ENCODE measurements at places on chromosomes 16 and 17.

- DNase-seq: no peak
Measured at GRCh38 chr16:80107900-80108299, 432.9 kb upstream of the DYNLRB2 start.

GRCh38 chr17:42561897-42562387 lies at the start of gene COASY:
TSS of gene COASY (plus strand) at chr17:42562148. CDS start at chr17:42562623, 475 bp downstream.
- peak; percentile 96 for DNase-seq

DNA sequence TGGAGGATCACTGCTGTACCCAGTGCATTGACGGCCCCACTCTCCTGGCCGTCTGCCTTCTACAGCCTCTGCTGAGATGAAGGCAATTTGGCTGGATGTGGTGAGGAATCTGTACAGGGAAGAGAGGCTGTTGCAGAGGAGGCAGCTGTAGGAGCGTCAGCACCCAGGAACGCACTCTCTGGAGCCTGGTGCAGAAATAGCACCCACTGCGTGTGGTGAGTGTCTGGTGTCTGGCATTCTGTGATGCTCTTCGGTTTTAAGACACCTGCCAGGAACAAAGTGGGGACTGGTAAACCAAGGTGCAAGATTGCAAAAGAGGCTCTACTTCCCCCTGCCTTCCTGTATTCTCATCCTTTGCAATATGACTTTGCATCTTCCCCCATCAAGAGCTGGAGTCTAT lies 187.5 kb upstream of the SDK2 start:
- no peak for DNase-seq

- no peak for DNase-seq
Measured at GRCh38 chr17:58305626-58306025, 23.0 kb downstream of the TSPOAP1 start.

GRCh38 chr17:65020284-65020683 lies 36.3 kb downstream of the GNA13 start:
- no peak for DNase-seq

DNA sequence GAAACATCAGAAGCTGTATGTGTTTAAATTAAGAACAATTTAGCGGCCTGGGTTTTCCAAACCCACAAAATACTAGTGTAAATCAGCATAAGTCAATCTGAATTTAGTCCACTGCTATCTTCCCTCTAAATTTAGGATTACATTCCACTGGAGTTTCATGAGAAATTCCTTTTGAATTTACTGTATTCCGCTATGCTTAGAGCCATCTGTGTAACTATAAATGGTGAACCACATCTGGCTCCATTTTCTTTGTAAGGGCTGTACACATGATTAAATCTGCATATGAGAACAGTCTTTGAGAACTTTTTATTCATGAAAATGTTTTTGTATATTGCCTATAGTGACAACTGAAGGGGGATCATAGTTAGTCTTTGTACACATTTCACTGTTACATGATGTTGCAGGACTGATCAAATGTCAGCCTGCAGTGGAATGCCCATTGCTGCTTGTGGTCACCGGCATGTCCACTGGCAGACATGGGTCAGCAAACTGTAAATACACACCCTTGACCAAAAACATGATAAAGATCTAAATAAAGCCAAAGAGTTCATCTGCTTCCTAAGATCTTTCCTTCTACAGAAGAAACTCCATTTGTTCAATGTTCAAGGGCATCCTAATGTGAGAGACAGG lies 36.8 kb downstream of the RPGRIP1L start:
- no peak for DNase-seq

DNA sequence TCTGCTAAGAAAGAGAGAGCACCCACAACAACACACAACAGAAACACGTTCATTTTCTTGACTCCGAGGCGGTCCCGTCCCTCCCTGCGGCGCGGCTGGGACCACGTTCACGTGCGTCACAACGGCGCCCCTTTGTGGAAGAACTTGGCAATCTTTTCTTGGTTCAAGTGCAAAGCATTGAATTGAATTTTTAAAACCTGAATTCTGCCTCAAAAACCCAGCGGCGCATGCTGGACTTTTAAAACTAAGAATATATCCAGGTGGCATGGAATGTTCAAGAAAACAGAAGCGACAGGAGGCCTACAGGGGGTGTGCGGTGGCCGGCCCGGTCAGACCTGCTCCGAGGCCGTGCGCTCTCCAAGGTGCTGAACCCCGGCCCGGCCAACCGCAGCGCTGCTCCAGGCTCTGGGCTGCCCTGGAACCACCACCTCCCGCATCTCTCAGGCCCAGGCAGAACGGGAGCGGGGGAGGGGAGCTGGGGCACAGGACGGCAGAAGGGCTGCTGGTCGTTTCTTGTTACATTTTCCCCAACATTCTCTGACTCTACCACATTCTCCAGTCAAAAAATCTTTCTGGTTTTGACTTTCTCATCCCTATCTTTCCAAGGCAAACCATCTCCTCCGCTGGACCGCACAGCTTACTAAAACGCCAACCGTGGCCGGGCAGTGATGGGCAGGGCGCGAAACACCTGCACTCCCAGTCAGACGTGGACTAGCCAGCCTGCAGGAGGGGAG lies 3.4 kb upstream of the HEXD start:
- peak; percentile 83 for DNase-seq

All from activated T-cell treated with anti-CD3 and anti-CD28 coated beads, Interleukin-2, amount 50 U/mL, for 48 hours (primary cell).